D341Med (cell line): ENCODE measurements at places on chromosomes 3 and 15.

- DNase-seq: no peak
Measured at GRCh38 chr3:114502204-114502603, 208.4 kb downstream of the TIGIT start.

DNA sequence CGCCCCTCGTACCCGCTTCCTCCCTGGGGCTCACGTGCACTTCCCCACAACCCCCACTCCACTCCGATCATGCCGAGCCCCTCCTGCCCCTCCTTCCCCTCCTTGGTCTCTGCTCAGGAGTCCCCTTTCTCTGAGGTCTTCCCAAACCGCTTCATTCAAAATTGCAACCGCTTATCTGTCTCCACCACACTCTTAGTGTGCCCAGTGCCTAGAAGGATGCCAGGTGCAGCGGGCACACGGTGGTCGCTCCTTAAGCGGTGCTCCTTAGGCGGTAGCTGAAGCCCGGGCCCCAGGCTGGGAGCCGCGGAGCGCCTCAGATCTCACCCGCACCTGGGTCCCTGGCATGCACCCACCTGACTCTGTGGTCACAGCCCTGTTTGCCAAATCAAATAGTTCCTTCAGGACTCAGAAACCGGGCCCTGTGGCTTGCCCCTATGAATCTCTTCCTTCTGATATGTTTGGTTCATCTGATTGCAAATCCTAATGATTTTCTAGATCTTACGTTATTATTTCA is 524.5 kb downstream of the OCA2 start:
- DNase-seq: no peak

DNA sequence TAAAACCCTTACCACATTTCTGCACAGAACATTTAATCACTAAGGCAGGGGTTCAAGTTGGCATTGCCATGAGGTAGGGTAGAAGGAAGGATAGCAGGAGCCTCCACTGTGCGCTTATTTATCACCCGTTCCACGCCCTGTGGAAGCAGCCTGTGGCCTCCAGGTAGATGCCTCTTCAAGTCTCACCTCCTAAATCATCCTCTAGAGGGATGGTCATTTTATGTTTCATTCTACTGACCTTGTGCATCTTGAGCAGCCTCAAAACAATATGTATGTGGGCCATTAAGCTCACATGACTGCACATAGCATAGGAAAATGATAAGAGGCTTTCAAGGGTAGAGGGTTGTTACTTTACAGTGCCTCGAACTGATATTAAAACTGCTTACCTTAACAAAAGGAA is 546.2 kb downstream of the GRM7 start:
- no peak for DNase-seq

DNA sequence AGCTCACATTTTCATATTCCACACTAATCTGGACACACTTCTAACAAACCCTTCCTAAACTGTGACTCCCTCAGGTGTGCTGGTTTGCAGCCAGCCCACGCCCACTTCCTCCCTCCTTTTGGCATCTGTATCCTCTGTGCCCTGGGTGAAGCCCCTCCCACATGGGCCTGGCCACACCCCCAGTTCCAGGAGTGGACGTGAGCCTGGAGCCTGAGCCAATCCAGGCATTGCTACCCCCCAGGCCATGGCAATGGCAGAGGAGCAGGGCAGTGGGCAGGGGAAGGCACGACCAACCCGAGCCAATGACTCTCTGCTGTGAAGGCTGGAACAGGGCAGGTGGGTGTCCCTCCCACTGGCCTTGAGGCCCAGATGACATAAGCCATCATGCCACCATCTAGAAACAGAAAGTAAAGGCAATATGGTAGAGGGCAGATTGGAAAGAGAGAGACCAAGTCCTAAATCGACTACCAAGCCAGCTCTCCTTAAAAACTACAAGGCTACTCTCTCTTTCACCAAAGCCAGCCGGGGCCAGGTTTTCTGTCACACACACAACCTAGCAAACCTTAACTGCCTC is 18.6 kb downstream of the FAM174B start:
- no peak for DNase-seq

GRCh38 chr3:194064380-194065332 is 71.3 kb upstream of the HES1 start:
- no peak for DNase-seq

- DNase-seq: no peak
Measured at GRCh38 chr15:53472883-53473282, 286.6 kb downstream of the WDR72 start.

- no peak for DNase-seq
Measured at GRCh38 chr3:54053211-54053610, 69.1 kb upstream of the CACNA2D3 start.

DNA sequence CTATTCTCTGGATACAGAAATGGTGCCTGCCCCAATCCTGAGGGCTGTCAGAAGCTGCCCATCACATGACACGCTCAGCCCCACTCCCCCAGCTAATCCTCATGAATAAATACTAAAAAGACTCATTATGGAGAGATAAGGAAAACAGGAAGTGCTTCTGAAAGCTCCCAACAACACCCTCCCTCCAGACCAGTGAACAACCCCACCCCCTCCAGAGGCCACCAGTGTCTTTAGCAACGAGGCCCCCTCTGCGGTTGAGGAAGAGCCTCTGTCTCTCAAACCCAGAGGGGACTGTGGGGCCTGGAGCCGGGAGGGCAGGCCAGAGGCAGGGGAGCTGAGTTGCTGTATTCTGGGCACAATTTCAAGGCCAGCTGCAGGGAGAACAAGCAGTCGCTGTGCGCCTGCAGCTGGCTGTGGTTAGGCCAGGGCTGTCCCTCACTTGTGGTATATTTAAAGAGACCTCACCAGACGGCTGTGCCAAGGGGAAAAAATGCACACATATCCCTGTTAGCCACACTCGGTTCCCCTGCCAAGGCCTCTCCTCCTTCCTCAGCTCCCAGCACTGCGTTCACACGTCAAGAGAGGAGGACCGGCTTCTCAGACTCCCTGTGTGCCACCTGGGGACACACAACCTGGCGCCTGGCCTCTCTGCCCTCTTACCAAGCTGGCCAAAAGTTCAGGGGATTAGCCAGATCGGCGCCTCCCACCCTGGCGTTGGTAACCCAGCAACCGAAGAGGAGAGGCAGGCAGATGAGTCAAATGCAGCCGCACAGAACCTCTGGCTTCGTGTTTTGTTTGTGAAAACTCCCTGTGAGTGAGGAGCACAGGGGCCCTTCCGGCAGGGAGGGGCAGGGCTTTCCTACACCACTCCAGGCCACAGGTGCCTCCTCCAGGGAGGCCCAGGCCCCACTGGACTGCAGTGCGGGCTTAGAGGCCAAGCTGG is 101.2 kb upstream of the ETV5 start:
- no peak for DNase-seq

GRCh38 chr3:125006291-125006731 is 49.5 kb downstream of the HEG1 start:
- no peak for DNase-seq

DNA sequence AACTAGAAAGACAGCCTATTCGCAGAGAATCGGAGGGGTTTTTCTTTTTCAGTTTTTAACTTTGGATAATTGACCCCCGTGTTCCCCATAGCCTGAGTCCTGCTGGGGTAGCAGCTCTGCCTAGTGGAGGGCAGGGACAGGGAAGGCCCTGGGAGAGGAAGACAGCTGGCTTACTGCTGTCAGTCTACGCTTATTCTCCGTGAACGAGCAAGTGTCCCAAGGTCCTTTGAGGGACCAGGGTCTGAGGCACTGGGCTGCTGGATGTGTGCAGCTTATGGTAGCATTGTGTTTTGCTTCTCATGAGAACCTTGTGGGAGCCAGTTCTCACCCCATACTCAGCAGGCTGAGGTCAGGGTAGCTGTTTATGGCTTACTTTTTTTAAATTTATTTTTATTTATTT is 3.0 kb downstream of the LIMD1 start:
- no peak for DNase-seq

DNA sequence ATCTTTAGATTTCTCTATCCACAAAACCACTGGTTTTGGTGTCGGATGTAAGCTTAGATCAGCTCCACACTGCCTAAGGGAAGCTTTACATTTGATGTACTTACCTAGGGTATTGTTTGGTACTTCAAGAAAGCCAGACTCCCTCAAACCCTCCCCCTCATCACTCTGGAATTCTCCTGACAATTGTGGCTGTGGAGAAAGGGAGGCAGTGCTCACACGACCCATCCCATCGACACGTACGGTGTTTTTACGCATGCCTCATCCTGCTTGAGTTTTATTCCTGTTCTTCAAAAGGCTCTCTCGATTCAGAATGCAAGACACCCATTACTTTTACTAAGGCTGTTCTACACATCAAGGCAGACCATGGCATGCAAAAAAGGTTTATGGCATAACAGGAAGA is 67.3 kb upstream of the ONECUT1 start:
- DNase-seq: no peak

GRCh38 chr15:31472636-31473384 is 146.2 kb downstream of the KLF13 start:
- no peak for DNase-seq

GRCh38 chr3:69787436-69788168 is 48.3 kb downstream of the MITF start:
- DNase-seq: no peak

- peak; percentile 4 for DNase-seq
Measured at GRCh38 chr3:32450992-32451659, 51.5 kb downstream of the CMTM6 start.

DNA sequence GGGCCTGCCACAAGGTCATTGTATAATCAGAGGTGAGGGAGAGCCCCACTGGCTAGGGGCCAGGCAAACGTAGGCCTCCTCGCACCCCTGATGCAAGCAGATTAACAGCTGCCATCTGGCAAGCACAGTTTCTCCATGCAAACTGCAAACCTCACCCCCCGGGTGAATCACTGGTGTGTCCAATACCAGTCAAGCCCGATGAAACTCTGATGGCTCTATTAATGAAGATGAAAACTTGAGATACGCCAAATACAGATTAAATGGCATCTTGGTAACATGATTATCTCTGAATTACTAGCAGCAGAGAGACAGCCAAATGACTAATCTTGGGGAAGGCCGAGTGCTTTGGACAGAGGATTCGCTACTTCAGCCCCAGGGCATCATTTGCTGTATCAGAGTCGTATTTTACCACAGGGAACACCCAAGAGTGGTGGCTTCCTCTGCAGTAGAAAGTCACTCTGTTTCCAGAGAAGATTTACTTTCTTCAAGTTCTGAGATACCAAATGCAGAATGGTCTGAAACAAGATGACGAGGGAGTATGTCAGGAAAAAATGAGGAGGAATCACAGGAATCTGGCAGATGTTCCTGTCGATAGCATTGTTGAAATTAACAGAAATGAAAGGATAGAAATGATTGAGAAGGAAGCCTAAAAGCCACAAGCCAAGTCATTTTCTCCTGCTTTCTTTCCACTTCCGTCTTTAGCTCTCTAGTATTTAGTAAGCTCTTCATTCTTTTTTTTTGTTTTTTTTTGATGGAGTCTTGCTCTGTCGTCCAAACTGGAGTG is 96.2 kb upstream of the NR2F2 start:
- DNase-seq: peak; percentile 41

GRCh38 chr3:120823156-120823555 is 80.6 kb downstream of the GTF2E1 start:
- no peak for DNase-seq

DNA sequence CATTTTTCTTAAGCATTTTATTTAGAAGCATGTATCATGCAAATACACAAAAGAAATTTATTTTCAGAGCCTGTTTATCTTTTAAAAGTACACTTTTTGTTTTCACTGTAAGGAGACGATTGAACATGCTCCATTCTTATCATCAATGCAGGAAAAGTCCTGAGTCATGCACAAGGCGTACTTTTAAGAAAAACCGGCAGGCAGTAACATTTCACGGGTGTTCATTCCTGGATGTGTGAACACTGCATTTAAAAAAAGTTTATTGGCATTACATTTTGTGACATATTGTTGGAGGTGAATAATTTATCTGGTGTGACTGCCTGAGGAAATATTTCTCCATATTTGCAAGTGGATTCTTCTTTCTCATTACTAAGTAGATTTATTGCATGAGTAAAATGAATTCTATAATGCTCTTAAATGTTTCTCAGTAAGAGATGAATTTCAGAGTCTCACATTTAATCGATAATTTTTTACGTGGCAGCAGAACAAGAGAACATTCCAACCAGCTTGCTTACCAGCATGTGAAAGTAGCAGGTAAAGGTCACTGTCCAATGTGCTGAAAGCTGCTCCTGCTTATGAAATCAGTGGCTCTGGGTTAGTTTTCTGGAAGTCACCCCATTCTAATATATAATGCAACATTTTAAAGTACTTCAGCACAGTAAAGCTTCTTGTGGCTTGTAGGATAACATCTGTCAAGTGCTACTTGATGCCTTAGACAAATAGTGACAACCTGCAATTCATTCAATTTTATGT is 87.0 kb downstream of the SV2B start:
- no peak for DNase-seq

DNA sequence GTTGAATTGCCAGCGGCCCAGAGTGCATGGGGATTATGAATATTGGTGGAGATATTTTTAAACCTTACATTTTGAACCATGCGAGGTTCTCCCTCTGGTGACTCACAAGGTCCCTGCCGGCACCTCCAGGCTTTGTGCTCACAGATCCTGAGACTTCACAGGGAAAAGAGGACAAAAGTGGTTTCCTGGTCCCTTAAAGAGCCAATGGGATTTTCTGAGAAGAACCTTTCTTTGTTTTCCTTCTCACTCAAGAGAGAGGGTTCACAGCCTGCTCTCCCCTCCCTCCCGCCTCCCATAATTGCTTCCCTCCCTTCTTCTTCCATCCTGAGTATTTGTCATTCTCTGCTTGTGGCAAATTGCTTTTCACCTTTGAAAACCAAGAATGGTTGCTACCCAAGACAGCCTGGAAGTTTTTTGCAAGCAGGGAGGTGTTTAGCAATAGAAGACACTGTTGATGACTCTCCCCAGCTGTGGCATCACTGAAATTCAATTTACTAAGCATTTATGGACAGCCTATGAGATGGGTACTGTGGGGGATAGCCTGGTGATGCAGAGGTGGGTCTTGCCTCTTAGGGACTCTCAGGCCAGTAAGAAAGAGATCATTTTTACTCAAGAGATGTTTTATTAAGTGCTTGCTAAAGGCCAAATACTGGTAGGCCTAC is 76.6 kb downstream of the CPN2 start:
- no peak for DNase-seq

DNA sequence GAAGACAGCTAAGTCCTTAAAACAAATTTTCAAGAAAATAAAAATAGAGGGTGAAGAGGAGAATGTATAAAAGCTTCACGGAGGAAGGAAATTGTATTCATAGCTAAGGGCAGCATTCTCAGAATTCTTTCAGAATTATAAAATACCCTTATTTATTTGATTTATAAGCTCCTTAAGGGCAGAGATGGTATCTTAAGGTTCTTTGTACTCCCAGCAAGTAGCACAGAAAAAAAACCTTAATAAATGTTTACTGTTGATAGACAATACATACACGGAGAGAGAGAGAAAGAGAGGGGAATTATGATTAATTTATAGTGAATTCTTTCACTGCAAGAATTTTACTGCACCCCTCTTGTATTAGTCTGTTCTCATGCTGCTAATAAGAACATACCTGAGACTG is 375.6 kb upstream of the CCDC54 start:
- no peak for DNase-seq

- no peak for DNase-seq
Measured at GRCh38 chr3:190972196-190972595, 109.7 kb upstream of the GMNC start.

GRCh38 chr3:42838571-42838970 is 29.3 kb downstream of the ACKR2 start:
- DNase-seq: no peak
